ENCODE measurements at places on chromosomes 4 and X. TPM values are rescaled to one million over a fixed set of nuclear protein-coding genes. Genes with fewer than 3 reads are reported as not detected.

The KCTD8 gene
- 0.22 TPM for total RNA-seq

The FAT4 gene
- 1.4 TPM for total RNA-seq

The GEMIN8 gene
- 11.8 TPM for total RNA-seq

The ARHGAP6 gene
- total RNA-seq: 5.6 TPM

The LIMCH1 gene
- 9.5 TPM for total RNA-seq

The RNF128 gene
- total RNA-seq: 43.0 TPM

The SH3RF1 gene
- total RNA-seq: 76.6 TPM

The CSAG3 gene
- total RNA-seq: not detected

The CCNG2 gene
- total RNA-seq: 117 TPM

The L1CAM gene
- total RNA-seq: 8.8 TPM

The CSN3 gene
- not detected for total RNA-seq

The TEX13C gene
- not detected for total RNA-seq

The VCX3B gene
- total RNA-seq: not detected

The GAB3 gene
- total RNA-seq: 2.3 TPM

The DSPP gene
- not detected for total RNA-seq

The MAML3 gene
- total RNA-seq: 14.6 TPM

The SMC1A gene
- 53.8 TPM for total RNA-seq

The GPR78 gene
- not detected for total RNA-seq

The CLCN4 gene
- 1.4 TPM for total RNA-seq

The NHS gene
- total RNA-seq: 2.0 TPM

The EVC2 gene
- total RNA-seq: 0.82 TPM

The IBSP gene
- not detected for total RNA-seq

The ESX1 gene
- total RNA-seq: not detected

The GLOD5 gene
- total RNA-seq: 9.5 TPM

The SASH3 gene
- 7.5 TPM for total RNA-seq

The ZNF674 gene
- 4.2 TPM for total RNA-seq

The DAPP1 gene
- total RNA-seq: 3.4 TPM

The PLK4 gene
- 3.1 TPM for total RNA-seq

The NHSL2 gene
- total RNA-seq: 3.4 TPM

The ATG4A gene
- total RNA-seq: 21.4 TPM

The MAGEA9B gene
- total RNA-seq: not detected

The OTUD6A gene
- not detected for total RNA-seq

The OPHN1 gene
- total RNA-seq: 7.6 TPM

The SATL1 gene
- 0.08 TPM for total RNA-seq

The PNMA6F gene
- not detected for total RNA-seq

The PPP4R3C gene
- total RNA-seq: not detected

The NDST3 gene
- total RNA-seq: 0.09 TPM

The RBM46 gene
- total RNA-seq: not detected
